ENCODE measurements at places on chromosomes 2 and 18.

- no peak for DNase-seq
Observed at GRCh38 chr2:187188783-187189631, 259.0 kb downstream of the CALCRL start.

GRCh38 chr2:101524806-101525430, 50.0 kb upstream of the RFX8 start:
- peak; percentile 52 for DNase-seq

DNA sequence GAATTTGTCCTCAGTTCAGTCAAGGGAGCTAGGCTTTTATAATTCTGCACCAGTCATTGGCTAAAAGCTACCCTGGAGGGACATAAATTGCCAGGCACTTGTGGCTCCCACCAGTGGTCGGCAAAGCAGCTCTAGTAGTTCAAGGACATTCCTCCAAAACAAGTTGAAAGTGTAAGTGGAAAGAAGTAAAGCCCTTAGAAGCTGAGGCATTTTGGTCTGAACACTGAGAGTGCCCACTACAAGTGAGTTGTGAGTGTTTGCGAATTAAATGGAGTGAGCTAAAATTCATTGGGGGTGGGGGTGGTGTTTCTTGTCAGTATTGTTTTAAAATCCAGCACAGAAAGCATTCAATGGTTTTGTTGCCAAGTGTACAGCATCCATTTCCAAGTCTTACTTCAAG, 879.9 kb upstream of the CDH2 start:
- DNase-seq = no peak

GRCh38 chr2:101782427-101782792, 84.9 kb downstream of the MAP4K4 start:
- DNase-seq = no peak

DNA sequence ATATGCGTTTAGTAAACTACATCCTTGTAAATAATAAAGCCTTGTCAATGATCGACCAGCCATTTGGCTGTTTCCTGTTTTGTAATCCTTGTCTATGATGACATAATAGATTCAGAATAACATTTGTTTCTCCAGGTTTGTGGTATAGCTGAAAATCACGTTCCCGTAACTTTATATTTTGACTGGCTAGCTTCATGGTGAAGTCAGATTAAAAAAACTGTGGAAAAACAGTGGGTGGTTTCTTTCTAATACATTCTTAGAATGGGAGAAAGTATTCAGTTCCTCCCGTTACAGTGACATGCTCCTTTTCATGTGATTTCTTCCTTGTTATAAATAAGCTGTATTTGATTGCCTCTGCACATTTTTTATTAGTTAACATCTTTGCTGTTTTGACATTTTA, 366.9 kb downstream of the NYAP2 start:
- DNase-seq = peak; percentile 56

- peak; percentile 80 for DNase-seq
Observed at GRCh38 chr2:231612109-231612455, 19.4 kb downstream of the TEX44 start.

DNA sequence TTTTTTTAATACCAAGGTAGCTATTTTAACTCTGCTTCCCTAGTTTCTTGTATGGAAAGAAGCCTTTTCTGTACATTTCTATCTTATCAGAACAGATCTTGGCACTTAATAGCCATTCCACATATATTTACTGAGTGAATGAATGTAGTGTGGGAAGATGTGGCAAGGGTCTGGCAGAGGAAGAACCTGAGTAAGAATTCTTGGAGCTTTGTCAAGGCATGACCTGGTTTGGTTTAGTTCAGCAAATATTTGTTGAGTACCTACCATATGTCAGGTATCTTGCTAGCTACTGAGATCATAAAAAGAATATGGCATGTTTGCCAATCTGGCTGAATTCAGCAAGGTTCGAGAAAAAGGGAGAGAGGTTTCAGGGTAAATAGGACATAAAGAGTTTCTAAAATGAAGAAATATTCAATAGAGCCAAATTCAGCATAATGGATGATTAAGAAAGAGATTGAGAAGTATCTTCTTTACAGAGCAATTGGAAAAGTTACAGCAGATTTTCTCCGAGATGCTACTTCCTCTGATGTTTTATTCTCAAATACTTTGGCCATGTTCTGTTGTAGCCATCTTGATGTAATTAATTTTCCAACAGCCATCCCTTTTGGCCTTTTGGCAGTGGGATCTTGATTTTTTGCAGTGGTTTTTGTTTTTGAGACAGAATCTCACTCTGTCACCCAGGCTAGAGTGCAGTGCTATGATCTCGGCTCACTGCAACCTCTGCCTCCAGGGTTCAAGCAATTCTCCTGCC, 21.7 kb upstream of the MEP1B start:
- DNase-seq = no peak

DNA sequence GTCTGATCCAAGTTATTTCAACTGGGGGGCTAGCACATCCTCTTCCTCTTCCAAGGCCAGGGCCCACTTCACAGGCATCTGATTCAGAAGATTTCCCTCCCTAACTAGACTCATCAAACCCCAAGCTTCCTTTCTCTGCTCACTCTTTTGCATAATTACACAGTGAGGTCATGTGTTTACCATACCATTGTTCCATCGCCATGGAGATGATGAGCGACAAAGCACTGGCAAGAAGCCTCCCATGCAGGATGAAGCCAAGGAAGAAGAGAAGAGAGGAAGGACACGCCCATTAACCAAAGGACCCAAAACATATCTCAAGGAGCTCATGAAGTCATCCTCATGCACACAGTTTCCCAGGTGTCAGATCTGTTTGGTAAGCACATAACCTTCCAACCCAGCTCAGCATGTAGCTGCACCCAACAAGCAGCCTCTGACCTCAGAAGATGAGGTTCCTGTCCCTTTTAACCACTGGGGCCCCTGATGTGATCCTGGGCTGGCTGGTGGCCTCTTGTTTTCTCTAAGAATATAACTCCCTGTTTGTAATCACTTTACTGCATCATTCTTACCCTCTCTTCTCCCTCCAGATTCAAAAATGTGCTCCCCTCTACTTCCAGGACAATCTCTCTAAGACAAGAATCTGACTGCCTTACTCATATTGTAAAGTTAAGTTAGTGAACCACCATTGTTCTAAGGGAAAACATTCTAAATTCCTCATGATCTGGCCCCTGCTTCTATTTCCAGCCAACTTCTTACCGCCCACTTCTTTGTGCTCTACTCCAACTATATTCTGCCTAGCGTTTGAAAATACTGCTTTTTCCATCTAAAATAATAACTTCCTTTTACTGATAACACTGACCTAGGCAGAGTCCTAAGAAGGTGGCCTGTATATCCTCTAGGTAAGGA, 190.1 kb downstream of the TTC32 start:
- DNase-seq = peak; percentile 97

- no peak for DNase-seq
Observed at GRCh38 chr2:157935378-157935906, 59.3 kb upstream of the ACVR1 start.

- DNase-seq = peak; percentile 60
Observed at GRCh38 chr2:84302513-84303412, 156.3 kb downstream of the SUCLG1 start.

- no peak for DNase-seq
Observed at GRCh38 chr2:134238371-134238770, 15.5 kb upstream of the MGAT5 start.

GRCh38 chr2:232588680-232589585, 38.4 kb downstream of the EIF4E2 start:
- DNase-seq = peak; percentile 64

- no peak for DNase-seq
Observed at GRCh38 chr18:33577685-33578517, at the start of gene ASXL3. Gene ASXL3 (plus strand): TSS chr18:33578219. CDS start chr18:33578632, 413 bp downstream.

DNA sequence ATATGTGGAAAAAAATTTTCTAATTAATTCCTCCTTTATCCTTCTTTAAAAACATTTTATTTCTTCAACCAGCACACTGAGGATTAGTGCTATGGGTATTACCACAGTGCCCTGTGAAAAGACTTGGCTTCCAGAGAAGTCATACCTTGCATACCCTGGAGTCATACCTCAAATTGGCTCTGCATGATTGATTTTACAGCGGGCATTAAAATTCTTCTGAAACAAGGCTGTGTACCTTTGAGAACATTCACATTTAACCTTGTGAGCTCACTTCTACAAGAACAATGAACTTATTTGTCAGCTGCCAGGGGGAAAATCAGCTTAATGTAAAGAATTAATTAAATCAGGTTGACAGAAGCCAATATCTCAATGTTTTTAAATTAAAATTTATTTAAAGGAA, 44.6 kb downstream of the SLC35F5 start:
- no peak for DNase-seq

GRCh38 chr2:62036761-62037250, 131.3 kb downstream of the COMMD1 start:
- DNase-seq = no peak

DNA sequence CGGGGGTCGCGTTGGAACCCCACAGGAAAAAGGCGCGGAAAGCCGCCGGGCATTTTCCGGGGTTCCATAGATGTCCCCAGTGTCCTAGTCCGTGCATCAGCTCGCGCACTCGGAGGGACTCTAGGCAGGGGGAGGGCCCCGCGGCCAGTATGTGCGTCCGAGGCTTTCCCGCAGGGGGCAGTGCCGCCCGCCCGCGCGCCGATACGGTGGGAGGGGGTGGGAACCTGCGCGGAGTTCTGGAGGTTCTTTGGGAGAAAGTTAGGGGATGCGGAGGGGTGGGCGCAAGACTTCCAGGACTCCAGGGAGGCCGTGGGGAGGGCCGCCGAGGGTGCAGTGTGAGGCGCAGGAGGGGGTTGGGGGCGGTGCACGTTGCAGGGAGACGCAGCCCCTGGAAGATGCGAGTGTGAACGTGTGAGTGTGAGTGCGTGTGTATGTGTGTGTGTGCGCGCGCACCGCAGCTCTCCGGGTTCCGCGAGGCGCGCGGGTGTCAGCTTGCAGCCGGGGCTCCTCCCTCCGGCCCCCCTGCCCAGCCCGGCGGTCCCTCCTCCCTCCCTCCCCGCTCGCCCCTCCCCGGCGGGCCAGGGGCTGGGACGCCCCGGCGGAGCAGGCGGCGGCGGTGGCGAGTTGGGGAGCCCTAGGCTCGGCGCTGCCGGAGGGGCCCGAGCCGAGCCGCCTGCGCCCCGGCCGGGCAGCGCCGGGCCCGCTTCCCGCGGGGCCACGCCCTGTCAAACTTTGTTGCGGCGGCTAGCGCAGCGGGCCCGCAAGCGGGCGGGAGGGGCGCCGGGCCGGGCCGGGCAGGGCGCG, at the start of gene TCF7L1:
TSS of gene TCF7L1 (plus strand) at position 559 of the 804 bp plus-strand sequence. CDS start 293 bp downstream, outside the sequence.
- peak; percentile 94 for DNase-seq

DNA sequence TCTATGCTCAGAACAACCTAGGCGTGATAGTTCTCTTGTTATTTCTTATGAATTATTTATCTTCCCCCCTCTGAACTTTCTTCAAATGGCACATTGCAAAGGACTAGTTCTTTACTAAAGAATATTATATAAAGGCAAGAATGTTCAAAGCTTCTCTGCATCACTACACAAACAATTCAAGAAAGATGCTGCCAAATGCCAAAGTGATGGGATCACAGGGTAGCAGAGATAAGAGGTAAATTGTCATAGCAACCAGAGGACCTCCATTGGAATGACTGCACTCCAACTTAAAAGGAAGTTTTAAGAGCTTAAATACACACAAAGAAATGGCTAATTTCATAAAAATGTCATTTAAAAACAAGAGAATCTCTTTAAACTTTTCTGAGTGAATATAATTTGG, 72.8 kb downstream of the AQP4 start:
- peak; percentile 81 for DNase-seq

- DNase-seq = peak; percentile 54
Observed at GRCh38 chr18:902229-902628, 2.4 kb upstream of the ADCYAP1 start.

GRCh38 chr2:9238591-9239326, 32.1 kb downstream of the ASAP2 start:
- DNase-seq = no peak

DNA sequence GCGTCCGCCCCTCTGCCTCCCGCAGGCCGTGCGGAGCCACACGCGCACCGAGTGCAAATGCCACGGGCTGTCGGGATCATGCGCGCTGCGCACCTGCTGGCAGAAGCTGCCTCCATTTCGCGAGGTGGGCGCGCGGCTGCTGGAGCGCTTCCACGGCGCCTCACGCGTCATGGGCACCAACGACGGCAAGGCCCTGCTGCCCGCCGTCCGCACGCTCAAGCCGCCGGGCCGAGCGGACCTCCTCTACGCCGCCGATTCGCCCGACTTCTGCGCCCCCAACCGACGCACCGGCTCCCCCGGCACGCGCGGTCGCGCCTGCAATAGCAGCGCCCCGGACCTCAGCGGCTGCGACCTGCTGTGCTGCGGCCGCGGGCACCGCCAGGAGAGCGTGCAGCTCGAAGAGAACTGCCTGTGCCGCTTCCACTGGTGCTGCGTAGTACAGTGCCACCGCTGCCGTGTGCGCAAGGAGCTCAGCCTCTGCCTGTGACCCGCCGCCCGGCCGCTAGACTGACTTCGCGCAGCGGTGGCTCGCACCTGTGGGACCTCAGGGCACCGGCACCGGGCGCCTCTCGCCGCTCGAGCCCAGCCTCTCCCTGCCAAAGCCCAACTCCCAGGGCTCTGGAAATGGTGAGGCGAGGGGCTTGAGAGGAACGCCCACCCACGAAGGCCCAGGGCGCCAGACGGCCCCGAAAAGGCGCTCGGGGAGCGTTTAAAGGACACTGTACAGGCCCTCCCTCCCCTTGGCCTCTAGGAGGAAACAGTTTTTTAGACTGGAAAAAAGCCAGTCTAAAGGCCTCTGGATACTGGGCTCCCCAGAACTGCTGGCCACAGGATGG, 7.1 kb upstream of the WNT10A start:
- no peak for DNase-seq

- no peak for DNase-seq
Observed at GRCh38 chr2:197877038-197877437, 72.6 kb downstream of the PLCL1 start.

DNA sequence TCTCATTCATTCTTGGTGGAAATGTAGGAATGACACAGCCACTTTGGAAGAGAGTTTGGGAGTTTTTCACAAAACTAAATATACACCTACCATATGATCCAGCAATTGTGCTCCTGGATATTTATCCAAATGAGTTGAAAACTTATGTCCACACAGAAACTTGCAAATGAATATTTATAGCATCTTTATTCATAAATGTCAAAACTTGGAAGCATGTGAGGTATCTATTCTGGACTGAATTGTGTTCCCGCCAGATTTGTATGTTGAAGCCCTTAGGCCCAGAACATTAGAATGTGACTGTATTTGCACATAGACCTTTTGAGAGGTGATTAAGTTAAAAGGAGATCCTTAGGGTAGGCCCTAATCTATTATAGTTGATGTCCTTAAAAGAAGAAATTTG, 409.4 kb upstream of the SYT4 start:
- DNase-seq = no peak

DNA sequence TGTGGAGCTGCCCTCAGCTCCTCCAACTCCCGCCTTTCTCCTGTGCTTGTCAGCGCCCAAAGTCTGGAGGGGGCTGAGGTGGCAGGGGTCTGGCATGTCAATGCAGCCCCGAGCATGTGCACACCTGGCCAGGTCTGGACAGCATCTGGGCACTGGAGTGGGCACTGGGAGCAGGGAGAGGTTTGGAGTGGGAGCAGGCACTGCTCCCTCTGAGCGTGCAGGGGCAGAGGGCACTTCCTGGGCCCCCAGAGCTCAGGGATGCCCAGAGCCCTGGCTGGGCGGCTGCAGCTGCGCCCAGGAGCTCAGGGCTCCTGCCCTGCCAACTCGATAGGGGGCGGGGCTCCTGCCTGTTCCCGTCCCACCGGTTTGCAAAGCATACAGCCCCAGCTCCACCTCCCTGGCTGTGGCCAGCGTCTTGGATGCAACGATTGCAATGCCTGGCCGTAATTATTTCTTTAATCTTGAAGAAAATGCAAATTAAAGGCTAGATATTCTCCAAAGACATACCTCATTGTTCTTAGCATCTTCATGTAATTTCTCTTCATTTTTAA, 57.4 kb upstream of the LDAH start:
- no peak for DNase-seq

- DNase-seq = peak; percentile 89
Observed at GRCh38 chr2:113390124-113390849, 47.2 kb upstream of the ZNG1B start.

- DNase-seq = no peak
Observed at GRCh38 chr18:57826252-57826651, 23.1 kb upstream of the ATP8B1 start.
